Omental fat pad (tissue), 4 donors: ENCODE measurements at places on chromosomes 12 and 14.

DNA sequence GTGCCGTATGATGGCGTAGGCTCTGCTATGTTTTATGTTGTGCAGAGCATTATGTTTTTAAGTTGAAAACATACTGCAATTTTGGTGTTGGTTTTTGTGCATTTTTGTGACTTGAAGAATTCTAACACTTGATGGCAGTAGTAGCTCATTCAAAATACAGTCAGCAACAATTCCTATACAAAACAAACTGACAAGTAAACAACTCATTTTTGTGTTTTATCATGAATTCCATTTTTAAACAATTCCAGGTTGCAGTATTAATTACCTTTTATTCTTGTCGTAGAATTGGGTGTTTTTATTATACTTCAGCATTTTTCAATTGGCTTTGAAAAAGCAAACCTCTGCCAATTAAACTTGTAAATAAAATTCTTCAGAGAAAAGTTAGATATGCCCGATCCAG is 4.1 kb upstream of the CCER1 start:
- no peak for DNase-seq

- DNase-seq: no peak
Measured at GRCh38 chr12:3565985-3566384, 75.0 kb downstream of the PRMT8 start.

- no peak for DNase-seq
Measured at GRCh38 chr14:104084251-104085002, 1.1 kb upstream of the ASPG start.

- no peak for DNase-seq
Measured at GRCh38 chr12:67929384-67929772, 59.9 kb upstream of the IFNG-AS1 start.

DNA sequence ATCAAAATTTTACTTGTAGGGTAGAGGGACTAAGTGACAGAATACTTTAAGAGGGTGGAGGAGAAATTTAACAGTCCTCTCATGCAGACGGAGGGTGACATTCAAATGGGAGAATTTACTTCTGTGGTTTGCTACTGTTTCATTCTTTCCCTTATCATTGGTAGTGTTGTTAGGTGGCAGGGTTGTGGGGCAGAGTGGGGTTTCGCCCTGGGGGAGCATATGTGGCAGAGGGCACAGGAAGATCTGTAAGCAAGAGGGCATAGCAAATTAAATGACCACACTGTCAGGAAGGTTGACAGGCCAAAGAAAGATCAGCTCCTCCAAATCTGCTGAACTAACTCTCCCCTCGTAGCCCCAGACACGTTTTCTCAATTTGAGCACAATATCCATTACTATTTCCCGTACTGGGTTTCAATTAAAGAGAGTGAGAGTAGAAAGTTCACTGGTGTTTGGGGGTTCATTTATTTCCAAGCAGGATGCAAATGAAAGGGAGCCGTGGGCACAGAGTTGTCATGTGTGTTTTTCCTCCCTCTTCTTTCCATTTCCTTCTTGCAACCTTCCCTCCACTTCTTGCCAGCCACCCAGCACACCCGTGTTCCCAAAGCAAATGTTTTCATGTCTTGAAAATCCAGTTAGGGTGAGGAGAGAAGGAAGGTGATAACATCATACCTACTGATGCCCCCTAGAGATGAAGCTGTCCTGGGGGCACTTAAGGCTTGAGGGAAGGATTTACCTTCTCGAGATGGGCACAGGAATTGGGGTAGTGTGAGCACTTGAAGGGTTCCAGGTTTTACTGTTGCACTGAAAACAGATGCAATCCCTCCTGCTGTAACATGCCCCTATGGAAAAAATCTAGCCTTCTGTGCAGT is 6.5 kb upstream of the TBX3 start:
- no peak for DNase-seq

DNA sequence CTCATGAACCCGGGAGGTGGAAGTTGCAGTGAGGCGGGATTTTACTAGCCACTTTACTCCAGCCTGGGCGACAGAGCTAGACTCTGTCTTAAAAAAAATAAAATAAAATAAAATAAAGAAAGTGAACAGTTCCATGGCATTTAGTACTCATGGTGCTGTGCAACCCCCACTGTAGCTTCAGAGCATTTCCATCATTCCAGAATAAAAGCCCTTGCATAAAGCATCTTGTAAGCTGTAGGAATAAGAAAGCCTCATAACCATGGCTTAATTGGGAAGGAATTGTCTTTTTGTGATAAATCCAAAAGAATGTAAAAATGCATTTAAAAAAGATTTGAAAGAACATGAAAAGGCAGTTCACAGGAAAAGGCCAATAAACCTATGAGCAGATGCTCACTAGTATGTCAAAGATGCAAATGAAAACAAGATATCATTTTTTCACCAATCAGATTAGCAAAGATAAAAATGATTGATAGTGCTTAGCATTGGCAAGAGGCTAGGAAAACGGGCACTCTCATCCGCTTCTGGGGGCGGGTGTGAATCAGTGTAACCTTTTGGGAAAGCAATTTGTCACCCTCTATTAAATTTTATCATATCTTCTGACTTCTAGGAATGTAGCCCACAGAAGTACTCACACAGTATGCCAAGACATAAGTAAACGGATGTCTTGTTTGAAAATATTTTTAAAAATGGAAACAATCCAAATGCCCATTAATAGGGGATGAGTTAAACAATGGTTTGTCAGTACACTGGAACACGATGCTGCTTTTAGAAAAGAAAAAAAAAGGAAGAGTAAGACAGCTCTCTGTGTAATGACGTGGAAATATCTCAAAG is 46.6 kb downstream of the CFAP251 start:
- DNase-seq: no peak

DNA sequence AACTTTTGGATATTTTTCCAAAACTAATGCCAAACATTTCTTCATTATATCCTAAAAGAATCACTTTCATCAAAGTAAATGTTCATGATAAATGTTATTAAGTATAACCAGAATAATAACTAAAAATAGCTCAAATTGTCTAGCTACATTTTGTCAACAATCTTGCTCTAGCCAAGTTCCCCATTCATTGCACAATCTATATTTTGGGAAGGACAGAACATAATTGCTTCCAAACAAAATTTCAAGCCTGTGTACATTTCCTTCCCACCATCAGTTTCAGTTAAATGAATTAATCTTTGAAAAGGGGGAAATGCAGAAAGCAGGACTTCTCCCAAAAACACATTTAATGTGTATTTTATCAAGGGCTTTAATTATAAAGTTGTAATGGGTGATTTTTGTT is 98.0 kb upstream of the PLEKHG7 start:
- DNase-seq: no peak

DNA sequence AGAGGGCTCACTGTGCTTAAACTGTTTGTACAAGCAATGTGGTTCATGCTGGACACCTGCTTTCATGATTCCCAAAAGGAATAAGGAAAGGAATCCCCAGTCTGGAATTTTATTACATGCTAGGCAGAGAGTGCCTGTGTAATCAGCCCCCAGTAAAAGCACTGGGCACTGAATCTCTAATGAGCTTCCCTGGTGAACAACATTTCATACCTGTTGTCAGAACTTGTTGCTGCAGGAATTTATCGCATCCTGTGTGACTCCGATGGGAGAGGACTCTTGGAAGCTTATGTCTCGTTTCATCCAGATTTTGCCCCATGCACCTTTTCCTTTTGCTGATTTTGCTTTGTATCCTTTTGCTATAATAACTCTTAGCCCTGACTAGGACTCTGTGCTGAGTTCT is 190.2 kb upstream of the HMGA2 start:
- no peak for DNase-seq

GRCh38 chr12:19575337-19576243 is 136.3 kb downstream of the AEBP2 start:
- no peak for DNase-seq
